Aorta (tissue), 5 donors: ENCODE measurements at places on chromosomes 12 and 14. TPM values are rescaled to one million over a fixed set of nuclear protein-coding genes. Genes with fewer than 3 reads are reported as not detected.

KRT3 gene
- total RNA-seq: not detected

DNA sequence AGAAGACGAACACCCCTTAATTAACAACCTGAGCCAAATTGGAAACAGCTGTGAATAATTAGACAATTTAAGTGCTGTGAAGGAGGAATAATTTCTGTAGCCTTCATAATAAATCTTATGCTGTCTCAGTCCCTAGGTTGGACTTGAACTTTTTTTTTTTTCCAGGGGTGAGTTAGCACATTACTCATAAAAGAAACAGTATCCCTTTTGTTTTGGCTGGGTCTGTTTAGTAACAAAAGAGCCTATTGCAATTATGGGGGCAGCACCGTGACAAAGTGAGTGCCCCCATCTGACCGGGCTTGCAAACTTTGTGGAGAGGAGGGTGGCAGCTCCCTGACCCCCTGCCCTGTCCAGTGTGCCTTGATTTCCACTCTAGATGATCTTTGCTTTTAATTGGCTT, 167.4 kb downstream of the DICER1 start:
- DNase-seq: no peak

- no peak for DNase-seq
Measured at GRCh38 chr12:55034218-55034617, 14.4 kb downstream of the NEUROD4 start.

SLC25A47 gene
- total RNA-seq: not detected

NKX2-1 gene
- total RNA-seq: not detected
